ENCODE measurements at places on chromosomes 4 and X. TPM values are rescaled to one million over a fixed set of nuclear protein-coding genes. Genes with fewer than 3 reads are reported as not detected.
A peak's percentile ranks its signal among the peaks of the same experiment; 100 is the strongest.

PCDH18 gene
- total RNA-seq: 9.8 TPM

HPGDS gene
- total RNA-seq: not detected

GRCh38 chrX:1387141-1387776 lies 4.7 kb downstream of the SLC25A6 start:
- DNase-seq: no peak

FGA gene
- total RNA-seq: not detected

ARX gene
- total RNA-seq: not detected

DNA sequence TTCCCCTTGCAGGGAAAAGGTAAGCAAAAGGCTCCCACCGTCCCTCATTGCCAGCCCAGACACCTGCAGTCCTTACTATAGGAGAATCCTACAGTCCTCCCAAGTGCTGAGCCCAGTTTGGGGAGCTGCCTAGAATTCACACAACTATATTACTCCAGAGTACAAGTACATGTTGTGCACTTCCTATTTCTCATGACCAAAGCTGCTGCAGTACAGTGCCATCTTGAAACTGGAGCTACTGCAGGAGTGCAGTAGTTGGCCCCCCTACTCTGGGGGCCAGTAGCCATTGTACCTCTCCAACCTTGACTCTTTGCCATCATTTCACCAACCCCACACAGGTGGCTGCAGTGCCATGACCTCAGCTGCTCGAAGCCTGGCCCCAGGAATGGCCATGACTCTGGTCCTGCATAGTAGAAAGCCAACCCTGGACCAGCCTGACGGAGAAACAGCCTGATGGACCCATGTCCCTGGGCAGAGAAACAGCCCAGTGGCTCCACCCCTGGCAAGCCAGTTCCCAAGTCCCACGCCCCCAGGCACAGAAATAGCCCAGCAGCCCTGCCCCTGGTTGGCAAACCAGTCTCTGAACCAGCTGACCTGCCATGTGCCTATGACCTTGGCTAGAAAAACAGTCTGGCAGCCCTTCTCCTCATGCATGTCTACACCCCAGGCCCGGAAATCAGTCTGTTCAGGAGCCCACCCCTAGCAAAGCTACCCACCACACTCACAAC lies 51.9 kb downstream of the PHKA1 start:
- no peak for DNase-seq

DNA sequence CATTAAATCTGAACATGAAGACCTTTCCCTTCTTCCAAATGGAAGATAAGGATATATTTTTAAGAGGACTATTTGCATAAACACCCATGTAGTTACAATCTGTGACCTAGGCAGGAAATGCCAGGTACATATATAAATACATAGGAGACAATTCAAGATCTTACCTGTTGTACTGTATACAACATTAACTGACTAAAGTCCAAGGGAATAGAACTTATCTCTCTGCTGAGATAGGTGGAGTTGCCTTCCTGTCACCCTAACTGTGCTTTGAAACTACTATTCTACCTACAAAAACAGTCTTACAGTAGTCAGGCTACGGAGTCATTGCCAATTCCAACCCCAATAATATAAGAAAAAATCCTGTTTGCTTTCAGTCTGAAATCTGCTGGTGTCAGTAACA lies 106.3 kb downstream of the CHRNA9 start:
- no peak for DNase-seq

DNA sequence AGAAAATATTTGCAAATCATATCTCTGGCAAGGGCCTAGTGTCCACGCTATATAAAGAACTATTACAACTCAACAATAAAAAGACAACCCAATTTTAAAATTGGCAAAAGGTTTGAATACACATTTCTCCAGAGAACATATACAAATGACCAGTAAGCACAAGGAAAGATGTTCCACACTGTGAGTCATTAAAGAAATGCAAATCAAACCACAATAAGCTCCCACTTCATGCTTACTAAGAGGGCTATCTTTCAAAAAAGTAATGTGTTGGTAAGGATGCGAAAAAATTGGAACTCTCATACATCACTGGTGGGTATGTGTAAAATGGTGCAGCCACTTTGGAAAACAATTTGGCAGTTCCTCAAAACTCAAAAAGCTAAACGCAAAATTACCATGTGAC lies 884.0 kb upstream of the INTU start:
- no peak for DNase-seq

DNA sequence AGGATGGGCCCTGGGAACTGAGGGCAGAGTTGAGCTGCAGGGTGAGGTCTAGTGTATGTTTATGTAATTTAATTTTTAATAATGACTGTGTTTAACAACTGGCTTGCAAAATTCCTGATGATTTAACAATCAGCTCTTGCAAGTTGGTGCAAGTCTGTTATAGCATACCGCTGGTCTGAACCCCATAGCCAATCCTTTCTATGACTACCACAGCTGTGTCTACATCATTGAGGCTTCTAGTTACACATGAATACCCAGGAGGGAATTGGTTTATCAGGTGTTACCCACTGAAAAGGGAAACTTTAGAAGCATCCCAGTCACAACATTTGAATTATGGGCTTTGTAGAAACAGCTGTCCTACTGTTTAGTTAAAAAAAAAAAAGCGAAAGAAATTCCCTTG lies 38.3 kb downstream of the SUPT20HL1 start:
- DNase-seq: no peak

GUCY1A1 gene
- total RNA-seq: 123 TPM

DNA sequence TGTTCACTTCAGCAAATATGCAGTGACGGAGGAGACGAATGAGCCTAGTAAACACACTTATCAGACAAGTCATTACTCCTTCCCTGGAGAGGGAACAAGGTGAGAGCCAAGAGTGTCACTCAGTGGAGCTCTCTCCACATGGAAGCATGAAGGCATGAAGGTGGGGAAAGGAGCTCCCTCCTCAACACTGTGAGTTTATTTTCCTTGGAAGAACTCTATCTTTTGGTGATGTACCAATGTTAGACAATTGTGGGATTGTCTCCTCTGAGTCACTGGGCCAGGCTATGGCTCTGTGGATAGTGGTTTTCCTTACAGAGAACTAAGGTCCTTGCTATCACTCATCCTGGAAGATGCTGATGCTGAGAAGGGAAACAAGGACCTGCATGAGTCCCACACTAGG lies 200.2 kb downstream of the CPEB2 start:
- no peak for DNase-seq

GRCh38 chrX:153868576-153869472 lies 17.1 kb downstream of the L1CAM start:
- DNase-seq: no peak

REST gene
- total RNA-seq: 66.1 TPM

TEX11 gene
- 0.07 TPM for total RNA-seq

XAGE2 gene
- not detected for total RNA-seq

NMU gene
- total RNA-seq: 1.7 TPM

- peak; percentile 11 for DNase-seq
These were observed 8.0 kb upstream of the CDKN2AIP start for GRCh38 chr4:183436417-183436816.

- no peak for DNase-seq
These were observed 18.0 kb upstream of the XPNPEP2 start for GRCh38 chrX:129720741-129721140.

DNA sequence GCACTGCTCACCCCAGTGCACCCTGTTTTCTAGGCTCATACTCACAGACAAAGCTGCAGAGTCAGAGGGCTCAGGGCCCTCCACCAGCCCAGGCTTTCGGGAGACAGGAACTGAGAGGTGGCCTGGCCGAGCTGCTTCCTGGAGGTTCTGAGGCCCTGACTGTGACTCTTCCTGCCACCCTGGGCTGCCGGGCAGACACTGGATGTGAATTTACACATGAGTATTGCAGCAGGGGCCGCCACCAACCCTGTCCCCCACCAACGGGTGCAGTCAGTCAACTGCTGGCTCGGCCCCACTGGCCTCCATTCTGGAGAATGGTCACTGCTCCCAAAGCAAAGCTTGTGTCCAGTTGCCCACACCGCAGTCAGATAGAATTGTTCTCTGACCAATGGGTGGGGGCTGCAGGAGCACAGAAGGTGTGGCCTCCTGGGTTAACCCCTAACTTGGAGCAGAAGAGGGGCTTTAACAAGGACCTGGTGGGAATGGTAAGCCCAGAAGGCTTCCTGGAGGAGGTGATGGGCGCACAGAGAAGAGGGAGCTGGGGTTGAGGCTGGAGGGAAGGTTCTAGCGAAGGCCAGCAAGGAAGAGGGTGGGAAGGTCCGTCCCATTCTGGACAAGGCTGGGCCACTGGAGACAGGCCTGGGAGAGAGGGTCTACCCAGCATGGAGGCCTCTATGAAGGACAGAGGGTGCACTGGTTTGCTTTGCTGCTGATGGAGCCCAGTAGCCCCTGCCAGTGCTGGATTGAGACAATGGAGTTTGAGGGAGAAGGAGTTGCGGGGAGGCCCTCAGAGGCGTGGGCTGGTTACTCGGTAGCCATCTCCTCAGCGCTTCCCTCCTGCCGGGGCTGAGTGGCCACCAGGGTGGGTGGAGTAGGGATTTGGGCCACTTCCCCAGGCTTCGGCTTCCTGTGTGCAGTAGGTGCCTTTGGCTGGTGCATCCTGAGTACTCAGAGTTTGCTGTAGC lies 135.3 kb downstream of the CPZ start:
- no peak for DNase-seq

TKTL1 gene
- not detected for total RNA-seq

XKRX gene
- 3.4 TPM for total RNA-seq

CORIN gene
- total RNA-seq: 118 TPM

- DNase-seq: peak; percentile 77
These were observed 1840.1 kb downstream of the PCDH7 start for GRCh38 chr4:32560306-32560705.

GRCh38 chr4:78057135-78057599 lies at the start of gene FRAS1:
Gene FRAS1, plus strand, starts transcription at chr4:78057323. Its CDS starts 687 bp downstream, at chr4:78058010.
- DNase-seq: peak; percentile 53

SMIM31 gene
- total RNA-seq: not detected

DNA sequence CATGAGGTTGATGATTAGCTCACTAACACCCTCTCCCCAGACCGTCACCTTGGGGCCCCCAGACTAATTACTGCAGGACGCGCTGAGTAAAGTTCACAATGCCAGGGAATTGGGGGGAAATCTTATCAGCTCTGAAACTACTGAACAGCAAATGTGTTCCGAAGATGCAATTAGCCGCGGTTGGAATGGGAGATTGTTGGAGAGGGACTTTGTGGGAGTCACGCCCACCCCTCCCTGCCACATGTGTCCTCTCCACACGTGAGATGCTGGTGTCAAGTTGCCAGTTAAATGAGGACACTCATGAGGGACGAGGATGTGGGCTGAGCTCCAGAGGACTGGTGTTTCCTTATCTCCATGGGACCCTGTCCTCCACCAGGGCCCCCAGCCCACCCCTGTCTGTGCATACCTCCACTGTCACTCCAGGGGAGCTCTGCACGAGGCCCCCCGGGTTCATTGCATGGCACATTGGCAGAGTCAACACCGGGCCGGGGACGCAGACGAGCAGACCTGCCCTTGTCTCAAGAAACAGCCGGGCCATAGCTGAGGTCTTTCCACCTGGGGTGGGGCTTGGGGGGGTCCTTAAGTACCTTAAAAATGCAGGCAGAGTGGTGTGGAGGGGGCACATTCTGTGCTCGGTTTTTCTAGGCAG lies 175.4 kb upstream of the PSAPL1 start:
- no peak for DNase-seq

DNA sequence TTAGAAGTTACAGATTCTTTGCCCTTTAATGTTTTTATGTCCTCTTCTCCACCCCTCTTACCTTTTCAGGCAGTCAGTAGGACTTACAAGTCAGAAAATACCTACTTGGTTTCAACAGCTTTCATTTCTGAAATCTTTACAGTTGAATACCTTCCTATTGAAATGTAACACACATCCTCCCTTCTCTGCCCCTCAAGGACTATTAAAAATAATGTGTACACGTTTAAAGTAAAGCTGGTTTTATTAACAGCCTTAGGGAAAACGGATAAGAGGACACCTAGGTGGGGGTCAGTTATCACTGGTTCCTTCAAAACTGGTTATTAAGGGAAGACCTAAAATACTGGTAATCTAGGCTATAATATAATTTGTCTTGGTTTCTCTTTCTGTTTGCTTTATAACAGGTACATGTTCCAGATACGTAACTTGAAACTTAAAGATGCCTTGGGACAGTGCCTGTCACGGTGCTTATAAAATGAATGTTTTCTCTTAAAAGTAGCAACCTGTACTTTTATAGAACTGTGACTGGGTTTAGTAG lies 1.8 kb downstream of the CCSER1 start:
- DNase-seq: no peak

DNA sequence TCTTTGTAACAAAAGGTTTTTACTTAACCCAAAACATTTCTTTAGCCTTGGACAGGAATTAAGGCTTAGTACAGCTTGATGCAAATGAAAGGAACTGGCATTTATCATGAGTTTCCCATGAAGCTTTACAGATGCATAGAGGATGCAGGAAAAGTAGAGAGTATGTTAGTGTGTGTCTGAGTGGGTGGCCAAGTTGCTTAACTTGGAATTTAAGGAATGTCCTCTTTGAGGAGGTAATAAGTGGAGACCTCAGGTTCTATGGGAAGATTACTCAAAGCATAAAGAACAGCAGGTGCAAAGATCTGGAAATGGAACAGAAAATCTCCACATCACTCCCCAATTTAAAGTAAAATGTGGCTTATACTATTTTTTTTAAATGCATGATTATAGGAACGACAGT lies 457.9 kb downstream of the KCNIP4 start:
- DNase-seq: no peak

GRCh38 chr4:52143815-52144214 lies 92.7 kb downstream of the SPATA18 start:
- peak; percentile 2 for DNase-seq

DNA sequence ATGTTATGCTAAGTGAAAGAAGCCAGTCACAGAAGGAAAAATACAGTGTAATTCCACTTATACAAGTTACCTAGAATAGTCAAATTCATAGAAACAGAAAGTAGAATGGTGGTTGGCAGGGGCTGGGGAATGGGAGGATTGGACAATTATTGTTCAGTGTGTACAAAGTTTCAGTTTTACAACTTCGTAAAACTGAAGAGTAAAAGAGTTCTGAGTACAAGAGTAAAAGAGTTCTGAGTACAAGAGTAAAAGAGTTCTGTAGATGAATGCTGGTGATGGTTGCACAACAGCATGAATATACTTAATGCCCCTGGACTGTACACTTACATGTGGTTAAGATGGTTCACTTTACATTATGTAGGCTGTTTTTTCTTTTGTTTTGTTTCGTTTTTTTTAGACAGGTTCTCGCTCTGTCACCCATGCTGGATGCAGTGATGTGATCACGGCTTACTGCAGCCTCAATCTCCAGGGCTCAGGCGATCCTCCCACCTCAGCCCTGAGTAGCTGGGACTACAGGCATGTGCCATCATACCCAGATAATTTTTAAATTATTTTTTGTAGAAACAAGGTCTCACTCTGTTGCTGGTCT lies 230.9 kb downstream of the SOWAHB start:
- no peak for DNase-seq

GPRIN3 gene
- total RNA-seq: 9.7 TPM

GRCh38 chrX:23554304-23554703 lies 113.0 kb upstream of the PRDX4 start:
- DNase-seq: peak; percentile 64

DNA sequence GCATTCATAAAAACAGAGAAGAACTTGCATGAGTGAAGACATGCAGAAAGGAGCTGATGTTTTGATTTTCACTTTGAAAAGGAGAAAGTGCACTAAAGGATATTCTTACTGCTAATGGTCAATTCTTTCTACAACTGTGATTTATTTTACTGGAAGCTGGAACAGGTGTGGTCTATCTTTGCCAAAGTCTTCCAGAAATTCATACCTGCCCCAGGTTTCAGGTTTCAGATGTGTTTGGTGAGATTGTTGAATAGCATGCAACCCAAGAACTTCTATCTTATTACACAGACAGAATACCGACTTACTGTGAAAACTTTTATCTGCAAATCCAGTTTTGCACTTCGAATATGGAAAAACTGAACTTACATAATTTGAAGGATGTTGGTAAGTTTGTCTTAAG lies 388.3 kb downstream of the PDGFC start:
- DNase-seq: no peak

GRCh38 chr4:336099-336892 lies 1.3 kb upstream of the ZNF141 start:
- peak; percentile 34 for DNase-seq

CENPVL3 gene
- 6.3 TPM for total RNA-seq

Measured in cardiac muscle cell (in vitro differentiated cells and primary cell).